GM23248 (cell line): ENCODE measurements at places on chromosomes 11 and 22.
A peak's percentile ranks its signal among the peaks of the same experiment; 100 is the strongest.

- no peak for DNase-seq
Measured at GRCh38 chr22:42287174-42287890, 16.9 kb upstream of the TCF20 start.

DNA sequence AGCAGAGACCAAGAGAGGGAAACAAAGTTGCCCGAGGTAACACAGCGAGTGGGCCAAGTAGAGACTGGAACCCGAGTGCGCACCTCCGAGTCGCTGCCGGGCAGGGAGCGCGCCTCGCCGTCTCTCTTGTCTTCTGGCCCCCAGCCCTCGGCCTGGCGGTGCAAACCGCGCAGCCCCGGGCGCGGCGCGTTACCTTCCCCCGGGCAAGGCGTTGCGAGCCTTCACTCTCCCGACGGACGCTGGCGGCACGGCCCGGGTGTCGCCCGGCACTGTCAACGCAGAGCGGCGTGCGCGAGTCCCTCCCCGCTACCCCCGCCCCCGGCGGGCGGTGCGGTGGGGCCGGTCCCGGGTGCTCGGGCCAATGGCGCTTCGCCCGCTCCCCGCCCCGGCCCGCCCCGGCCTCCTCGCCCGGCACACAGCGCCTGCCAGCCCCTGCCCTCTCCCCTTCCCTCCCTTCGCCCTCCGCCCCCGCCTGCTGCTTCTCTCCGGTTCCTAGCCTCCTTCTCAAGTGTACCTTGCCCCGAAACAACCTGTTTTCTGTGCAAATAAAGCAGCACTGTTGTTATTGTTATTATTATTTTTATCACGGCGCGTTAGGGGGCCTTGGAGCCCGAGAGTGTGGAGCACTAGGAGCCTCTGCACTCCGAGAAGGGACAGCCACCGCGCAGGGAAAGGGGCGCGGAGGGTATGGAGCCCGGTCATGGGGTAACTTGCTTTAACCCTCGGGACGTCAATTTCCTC lies at the start of gene SYTL2:
Gene SYTL2, minus strand, starts transcription at position 271 of the 741 bp plus-strand sequence. CDS start 53,416 bp downstream, outside the sequence.
- DNase-seq: peak; percentile 62

DNA sequence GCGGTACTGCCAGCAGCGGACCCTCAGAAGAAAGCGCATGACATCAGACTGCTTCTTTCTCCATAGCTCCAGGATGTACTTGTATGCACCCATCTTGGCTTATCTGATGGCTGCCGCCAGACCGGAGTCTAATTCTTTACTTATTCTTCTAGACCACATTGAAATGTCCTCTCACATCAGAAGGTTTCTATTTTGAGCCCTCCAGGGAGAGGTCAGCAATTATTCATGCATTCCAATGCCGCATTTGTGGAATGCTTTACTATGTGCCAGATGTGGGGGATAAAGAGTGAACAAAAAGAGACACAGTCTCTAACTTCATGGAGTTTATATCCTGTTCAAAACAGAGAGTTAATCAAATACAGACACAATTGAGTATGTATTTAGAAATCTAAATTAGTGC lies 230.1 kb downstream of the MIAT start:
- DNase-seq: peak; percentile 89

- DNase-seq: no peak
Measured at GRCh38 chr11:67586568-67587250, 3.1 kb downstream of the GSTP1 start.

GRCh38 chr11:117070016-117070415 lies 28.2 kb downstream of the SIK3 start:
- peak; percentile 32 for DNase-seq

- no peak for DNase-seq
Measured at GRCh38 chr11:94326947-94327346, 22.6 kb downstream of the IZUMO1R start.

- no peak for DNase-seq
Measured at GRCh38 chr11:119571311-119571710, 148.3 kb upstream of the THY1 start.

DNA sequence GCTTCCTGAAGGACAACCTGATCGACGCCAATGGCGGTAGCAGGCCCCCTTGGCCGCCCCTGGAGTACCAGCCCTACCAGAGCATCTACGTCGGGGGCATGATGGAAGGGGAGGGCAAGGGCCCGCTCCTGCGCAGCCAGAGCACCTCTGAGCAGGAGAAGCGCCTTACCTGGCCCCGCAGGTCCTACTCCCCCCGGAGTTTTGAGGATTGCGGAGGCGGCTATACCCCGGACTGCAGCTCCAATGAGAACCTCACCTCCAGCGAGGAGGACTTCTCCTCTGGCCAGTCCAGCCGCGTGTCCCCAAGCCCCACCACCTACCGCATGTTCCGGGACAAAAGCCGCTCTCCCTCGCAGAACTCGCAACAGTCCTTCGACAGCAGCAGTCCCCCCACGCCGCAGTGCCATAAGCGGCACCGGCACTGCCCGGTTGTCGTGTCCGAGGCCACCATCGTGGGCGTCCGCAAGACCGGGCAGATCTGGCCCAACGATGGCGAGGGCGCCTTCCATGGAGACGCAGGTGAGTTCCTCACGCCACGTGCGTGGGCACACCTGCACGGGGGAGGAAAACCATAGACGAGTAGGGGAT lies 1.5 kb downstream of the BCR start:
- no peak for DNase-seq

GRCh38 chr22:46366327-46366731 lies 30.8 kb downstream of the TRMU start:
- DNase-seq: no peak

- DNase-seq: no peak
Measured at GRCh38 chr11:57240007-57240406, 3.0 kb upstream of the APLNR start.

DNA sequence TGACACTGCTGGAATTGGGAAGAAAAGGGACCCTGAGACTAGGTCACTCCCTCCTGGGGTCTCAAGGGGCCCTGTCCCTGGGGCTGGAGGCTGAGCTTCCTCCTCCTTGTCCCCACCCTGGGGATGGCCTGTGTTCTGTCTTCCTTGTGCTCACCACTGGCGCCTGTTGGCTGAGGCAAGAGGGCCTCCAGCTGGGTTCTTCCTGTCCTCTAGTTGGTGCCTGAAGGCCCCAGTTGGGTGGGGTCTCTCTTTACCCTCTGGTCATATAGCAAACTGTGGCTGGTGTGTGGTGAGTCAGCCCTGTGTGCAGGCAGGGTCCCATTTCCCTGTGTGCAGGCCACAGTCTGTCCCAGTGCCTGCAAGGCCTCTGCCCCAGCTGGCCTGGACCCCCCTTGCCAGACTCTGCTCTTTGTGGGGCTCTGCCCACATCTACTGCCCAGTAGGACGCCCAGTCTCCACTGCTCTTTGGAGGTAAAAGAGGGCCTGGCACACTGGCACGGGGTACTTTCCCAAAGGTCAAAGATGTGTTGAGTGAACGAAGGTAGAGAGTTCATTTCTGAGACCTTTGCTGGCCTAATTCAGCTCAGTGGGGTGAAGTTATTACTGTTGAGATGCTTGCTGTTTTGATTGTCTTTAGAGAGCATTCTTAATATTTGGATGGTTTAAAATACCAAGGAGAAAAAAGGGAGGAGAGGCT lies 55.1 kb upstream of the CLDN5 start:
- no peak for DNase-seq

- DNase-seq: no peak
Measured at GRCh38 chr11:66628061-66628603, 10.4 kb upstream of the RBM4 start.

DNA sequence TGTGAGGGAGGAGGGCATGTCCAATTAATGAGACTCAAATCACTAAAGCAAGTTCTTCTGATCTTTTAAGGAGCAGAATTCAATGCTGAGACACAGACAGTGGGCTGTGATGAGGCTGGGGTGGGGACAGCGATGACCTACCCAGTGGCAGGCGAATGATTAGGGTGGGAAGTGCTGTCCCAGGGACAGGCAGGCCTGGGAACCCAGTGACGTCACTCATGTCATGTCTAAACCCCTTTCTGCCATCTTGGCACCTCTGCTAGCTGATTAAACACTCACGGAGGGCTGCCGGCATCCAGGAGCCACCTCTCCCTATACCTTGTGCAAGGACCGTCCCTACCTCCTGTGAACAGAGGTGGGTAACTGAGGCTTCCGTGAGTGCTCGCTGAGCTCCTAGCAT lies 1235.2 kb downstream of the TBC1D22A start:
- DNase-seq: no peak

DNA sequence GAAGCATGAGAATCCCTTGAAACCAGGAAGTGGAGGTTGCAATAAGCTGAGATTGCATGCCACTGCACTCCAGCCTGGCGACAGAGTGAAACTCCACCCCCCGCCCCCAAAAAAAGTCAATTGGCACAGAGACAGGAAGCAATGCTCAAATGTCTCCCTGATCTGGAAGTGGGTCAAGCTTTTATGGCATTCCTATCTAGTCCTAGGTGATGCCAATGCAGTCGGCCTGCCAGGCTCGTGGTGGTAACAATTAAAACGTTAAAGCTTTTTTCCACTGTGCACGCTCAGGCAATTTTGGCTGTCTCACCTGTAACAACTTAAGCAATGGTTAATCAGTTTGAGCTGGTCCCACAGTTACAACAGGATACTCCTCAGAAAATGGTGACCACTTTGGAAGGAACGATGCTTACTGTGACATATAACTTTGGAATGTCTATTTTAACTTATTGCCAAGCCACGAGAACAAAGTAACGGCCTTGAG lies 18.9 kb upstream of the PISD start:
- DNase-seq: peak; percentile 78

GRCh38 chr11:12449961-12450715 lies 72.8 kb downstream of the PARVA start:
- DNase-seq: peak; percentile 82

- peak; percentile 98 for DNase-seq
Measured at GRCh38 chr11:122505304-122506006, 150.1 kb upstream of the UBASH3B start.

- no peak for DNase-seq
Measured at GRCh38 chr11:44818110-44818509, 91.3 kb downstream of the TSPAN18 start.

- DNase-seq: no peak
Measured at GRCh38 chr11:128830290-128831173, 36.6 kb downstream of the KCNJ1 start.

GRCh38 chr22:20940186-20940651 lies 23.0 kb downstream of the CRKL start:
- peak; percentile 55 for DNase-seq

GRCh38 chr11:78323363-78323762 lies 94.3 kb downstream of the GAB2 start:
- no peak for DNase-seq

DNA sequence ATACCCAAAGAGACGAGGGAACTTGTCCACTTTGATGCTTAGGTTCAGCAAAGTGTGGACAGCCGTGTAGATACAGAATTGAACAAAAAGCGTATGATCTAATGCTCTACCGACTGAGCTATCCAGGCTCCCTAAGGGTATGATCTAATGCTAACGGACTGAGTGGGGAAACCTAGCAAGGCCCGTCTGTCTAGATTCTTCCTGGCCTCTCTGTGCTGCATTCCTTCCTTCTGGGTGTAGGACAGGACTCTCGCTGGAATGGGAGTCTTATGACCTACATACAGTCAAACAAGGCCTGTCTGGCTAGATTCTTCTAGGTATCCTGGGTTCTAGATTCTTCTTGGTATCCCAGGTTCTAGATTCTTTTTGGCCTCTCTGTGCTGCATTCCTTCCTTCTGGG lies 8.4 kb upstream of the SLC15A3 start:
- no peak for DNase-seq

DNA sequence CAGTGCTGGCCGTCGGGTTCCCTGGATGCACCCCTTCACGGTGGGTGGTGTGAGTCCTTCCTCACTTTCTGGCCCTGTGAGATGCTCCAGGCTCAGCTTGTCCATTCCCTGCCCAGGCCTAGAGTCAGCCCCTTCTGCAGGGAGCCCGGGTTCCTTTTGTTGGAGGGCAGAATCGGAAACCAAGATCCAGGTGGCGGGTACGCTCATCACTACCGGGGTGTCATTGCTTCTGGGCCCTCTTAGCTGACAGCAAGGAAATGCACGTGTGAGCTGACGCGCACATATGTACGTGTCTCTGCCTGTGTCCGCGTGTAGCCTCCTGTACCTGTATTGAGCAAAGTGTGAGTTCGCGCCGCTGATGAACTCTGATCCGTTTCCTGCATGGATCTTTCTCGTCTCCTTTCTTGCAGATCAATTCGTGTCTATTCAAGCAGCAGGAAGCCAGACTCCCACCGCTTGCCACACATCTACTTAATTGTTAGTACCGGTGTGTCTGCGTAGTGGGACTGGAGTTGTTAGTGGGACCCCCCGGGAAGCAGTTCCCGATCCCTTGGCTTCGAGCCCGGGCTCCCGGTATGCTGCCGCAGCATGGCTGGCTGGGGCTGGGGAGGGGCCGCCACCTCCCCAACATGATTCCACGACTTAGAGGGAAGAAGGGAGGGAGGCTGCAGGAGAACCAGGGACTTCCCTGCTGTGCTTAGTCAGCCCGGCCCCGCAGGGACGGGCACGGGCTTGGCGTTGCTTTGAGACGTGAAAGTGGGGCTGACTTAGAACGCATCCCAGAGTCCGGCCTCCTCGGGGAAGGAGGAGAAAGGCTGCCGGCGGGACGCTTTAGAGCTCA lies 35.9 kb upstream of the GRAMD4 start:
- DNase-seq: no peak

DNA sequence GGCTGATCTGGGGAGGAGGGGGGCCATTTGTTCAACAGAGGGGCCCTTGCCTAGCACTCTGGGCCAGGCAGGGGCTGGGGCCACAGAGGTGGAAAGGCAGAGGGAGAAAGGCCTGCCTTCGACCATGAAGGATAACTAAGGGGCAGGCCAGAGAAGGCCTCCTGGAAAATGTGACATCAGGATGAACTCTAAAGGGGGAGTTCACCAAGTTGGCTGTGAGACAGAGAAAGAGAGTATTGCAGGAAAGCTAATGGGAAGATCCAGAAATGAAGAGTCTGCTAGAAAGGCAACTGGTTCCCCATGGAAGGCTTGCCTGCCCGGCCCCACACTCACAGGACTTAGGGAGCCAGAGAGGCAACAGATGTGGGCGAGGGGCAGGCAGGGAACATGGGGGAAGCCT lies 16.3 kb downstream of the CSNK1E start:
- DNase-seq: no peak

DNA sequence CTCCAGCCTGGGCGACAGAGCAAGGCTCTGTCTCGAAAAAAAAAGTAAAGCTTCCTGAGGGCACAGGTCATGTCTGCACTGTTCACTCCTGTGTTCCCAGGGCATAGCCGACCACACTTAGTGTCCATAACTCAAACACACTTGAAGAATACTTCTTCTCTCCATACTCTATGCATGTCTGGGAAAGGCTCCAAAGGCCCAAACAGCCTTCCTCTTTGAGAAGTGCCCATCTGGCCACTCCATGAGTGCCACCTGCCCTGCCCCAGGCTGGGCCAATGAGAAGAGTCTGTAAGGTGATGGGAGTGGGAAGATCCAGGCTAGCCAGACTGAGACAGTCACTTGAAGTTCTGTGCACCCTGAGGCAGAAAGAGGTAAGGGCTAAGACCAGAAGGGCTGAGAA lies 24.7 kb downstream of the DGCR2 start:
- DNase-seq: no peak

DNA sequence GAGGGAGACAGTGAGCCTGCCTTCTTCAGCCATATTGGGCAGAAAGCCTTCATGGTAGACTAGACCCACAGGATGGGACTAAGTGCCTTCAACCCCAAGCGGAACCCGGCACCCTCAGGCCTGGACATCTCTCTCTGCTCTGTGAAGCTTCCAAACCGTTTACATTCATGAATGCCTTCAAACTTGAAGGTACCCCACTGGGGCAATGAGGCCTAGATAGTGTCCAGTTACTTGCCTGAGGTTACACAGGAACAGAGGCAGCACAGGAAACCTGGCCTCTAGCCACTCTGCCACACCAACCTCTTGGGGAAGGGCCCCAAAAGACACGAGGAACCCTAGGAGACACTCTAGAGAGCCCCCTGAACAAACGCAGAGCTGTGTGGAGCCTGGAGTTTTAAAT lies 14.5 kb upstream of the CYP2R1 start:
- no peak for DNase-seq
